AG09319 (cell line): ENCODE measurements at places on chromosomes 12 and 14.

DNA sequence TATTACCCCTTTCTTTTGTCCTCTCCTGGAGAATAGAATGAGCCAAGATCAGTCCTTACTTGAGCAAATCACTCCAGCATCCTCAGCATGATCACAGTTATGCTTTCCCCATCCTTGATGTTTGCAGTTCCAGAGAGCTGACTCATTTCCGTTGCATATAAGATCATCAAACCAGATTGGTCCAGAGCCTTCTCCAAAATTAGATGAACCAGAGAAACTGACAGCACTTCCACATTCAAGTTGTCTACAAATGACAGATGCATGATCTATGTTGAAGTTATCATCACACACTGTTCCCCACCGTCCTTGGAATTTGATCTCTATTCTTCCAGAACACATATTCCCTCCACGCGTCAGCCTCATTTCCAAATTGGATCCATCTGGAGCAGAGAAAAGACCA, 4.8 kb downstream of the CD163 start:
- DNase-seq = peak; percentile 50

DNA sequence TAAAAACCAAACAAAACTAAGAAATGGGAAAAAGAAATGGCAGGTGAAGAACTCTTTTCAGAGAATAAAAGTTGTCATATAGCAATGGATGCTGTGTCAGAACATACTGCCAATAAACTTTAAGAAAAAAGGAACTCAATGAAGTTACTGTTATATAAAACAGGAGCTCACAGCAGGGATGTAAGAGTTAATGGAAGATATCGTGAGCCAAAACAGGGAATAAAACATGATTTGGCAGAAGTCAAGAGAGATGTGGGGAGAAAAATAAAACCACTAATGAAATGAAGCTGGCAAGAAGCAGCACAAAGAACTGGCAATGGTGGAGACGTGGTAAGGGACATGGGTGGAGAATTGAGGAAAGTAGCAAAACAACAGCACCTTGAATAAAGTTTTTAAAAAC, 61.0 kb downstream of the TAOK3 start:
- no peak for DNase-seq

GRCh38 chr12:46499226-46499625, 126.7 kb upstream of the SLC38A2 start:
- DNase-seq = no peak

- DNase-seq = no peak
Observed at GRCh38 chr12:114851981-114852380, 168.0 kb upstream of the TBX3 start.

DNA sequence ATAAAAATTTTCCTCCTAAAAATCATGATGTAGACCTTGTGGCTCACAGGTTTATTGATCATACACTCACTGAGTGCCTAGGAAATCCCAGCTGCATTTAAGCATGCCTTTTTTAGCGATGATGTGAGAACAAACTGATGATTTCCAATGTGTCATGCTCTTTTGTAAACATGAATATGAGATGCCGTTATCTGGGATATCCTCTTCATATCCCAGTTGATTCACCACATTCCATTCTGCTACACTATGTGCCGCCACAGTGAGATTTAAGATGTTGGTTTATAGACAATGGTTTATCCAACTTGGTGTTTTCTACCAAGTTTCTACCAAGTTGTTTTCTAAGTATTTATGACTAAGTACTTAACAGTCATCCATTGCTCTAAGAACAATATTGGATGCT, 5.2 kb downstream of the OR4E1 start:
- DNase-seq = no peak

GRCh38 chr14:56342494-56342942, 224.3 kb downstream of the PELI2 start:
- DNase-seq = no peak

DNA sequence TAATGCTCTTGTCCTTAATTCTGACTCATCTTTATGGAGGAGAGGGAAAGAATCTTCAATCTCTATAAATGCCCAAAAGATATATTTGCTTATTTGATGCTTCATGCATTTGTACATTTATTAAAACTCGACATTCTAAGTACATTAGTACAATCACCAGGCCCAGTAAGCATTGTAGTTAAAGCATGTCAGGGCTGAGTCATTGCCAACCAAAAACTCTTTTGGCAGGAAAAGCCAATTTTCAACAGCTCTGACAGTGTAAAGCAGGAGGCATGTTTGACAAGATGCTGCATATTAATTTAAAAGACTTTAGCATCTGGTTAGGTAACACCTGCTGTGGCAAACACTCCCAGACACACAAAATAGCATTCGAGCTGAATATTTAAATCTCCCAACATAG, 290.9 kb downstream of the PPFIA2 start:
- no peak for DNase-seq

- DNase-seq = no peak
Observed at GRCh38 chr12:2317772-2318171, 265.0 kb downstream of the CACNA1C start.

- no peak for DNase-seq
Observed at GRCh38 chr12:47814539-47815170, 5.0 kb downstream of the HDAC7 start.

DNA sequence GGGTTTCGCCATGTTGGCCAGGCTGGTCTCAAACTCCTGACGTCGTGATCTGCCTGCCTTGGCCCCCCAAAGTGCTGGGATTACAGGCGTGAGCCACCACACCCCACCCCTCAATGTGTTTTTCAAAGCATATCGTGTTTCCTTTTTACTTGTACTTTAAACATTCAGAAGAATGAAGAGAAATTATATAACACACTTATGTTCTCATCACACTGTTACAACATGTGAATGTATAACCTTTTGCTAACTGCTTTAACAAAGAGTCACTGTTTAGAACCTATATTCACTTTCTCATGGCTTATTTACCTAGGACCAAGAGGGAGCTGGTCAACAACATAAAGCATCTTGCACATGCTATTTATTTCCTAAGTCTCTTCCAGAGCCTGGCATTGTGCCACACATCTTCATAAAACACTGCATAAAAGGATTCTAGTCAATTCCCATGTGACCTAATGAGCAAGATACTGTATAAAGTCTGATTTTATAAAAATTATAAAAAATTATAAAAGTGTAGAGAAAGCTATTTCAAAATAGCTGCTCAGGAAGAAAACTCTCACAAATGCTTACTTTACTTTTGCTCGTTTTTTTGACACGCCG, 16.0 kb upstream of the ACTR6 start:
- DNase-seq = no peak

DNA sequence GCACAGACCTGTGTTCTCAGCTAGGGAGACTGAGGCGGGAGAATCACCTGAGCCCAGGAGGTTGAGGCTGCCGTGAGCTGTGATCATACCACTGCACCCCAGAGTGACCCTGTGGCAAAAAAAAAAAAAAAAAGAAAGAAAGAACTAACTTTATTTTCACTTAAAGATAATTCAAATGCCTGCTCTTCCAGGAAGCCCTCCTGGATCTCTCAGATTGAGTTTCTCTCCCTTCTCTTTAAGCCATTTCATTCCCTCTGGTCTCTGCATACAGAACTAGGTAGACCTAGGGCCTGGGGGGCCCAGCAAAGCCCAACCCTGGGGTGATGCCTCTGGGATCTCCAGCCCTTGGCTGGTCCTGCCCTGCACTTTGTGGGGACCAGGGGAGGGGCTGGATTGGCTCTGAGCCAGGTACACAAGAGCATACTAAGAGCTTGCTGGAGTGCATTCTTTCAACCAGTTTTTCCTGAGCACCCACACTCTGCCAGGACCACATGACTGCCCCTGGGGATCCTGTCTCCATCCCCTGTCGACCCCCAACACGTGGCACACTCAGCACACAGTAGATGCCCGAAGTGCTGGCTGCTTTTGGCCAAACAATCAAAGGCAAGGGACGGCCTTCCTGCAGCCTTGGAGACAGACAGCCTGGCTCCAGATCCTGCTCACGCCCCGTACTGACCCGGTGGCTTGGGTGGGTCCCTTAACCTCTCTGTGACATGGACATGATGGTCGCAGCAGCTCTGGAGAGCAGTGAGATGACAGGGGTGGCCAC, 52.7 kb downstream of the CYP46A1 start:
- no peak for DNase-seq

- DNase-seq = no peak
Observed at GRCh38 chr12:97552410-97553121, 90.0 kb downstream of the RMST start.

DNA sequence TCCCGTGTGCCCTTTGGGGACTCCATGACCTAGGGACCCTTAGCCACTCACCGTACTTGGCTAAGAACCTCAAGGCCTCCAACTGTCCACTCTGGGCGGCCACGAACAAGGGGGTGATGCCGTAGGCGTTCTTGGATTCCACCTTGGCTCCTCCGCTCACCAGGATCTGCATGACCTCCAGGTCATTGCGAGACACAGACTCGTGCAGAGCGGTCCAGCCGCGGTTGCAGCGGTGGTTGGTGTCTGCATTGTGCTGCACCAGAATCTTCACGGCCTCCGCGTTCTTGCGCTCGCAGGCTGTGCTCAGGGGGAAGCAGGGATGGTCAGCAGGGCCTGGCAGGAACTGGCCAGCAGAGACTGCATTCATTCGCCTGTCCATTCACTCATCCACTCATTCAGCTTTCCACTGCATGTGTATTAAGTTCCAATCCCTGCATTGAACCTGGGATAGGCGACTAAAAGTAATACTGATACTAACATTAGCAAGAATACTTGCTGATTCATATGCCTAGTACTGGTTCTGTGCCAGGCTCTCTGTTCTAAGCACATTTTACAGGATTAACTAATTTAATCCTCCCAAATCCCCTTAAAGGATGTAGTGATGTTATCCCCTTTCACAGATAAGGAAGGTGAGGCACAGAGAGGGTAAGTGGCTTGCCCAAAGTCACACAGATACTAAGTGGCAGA, 23.9 kb downstream of the FAM181A start:
- DNase-seq = no peak

DNA sequence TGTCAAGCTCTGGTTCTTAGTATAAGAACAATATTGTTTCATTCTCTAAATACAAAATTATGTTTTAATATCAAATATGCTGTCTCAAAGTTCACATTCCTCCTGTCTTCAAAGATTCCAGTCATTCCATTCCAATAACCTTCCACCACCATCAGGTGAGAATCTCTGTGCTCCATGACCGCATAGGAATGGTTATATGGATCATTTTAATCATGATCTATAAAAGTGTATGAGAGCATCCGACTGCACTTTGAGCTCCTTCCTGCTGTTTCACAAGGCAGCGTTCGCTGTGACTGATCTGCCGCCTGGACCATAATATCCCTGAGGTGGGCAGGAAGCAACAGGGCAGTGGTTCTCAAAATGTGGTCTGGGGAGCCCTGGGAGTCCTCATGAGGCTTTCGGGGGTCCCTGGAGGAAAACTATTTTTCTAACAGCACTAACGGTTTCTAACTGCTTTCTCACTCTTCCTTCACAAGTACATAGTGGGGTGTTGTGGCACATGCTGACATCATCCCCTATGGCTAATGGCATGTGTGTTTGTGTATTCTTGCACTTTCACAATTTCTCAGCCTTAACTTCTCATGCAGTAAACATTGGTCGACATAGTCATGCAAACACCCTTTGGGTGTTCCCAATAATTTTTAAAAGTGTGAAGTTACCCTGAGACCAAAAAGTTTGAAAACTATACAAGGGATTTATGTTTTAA, 137.4 kb downstream of the ANO2 start:
- DNase-seq = no peak

GRCh38 chr12:188910-189621, 24.9 kb downstream of the SLC6A12 start:
- DNase-seq = no peak

- DNase-seq = no peak
Observed at GRCh38 chr12:110733900-110734299, 8.8 kb downstream of the PPP1CC start.

DNA sequence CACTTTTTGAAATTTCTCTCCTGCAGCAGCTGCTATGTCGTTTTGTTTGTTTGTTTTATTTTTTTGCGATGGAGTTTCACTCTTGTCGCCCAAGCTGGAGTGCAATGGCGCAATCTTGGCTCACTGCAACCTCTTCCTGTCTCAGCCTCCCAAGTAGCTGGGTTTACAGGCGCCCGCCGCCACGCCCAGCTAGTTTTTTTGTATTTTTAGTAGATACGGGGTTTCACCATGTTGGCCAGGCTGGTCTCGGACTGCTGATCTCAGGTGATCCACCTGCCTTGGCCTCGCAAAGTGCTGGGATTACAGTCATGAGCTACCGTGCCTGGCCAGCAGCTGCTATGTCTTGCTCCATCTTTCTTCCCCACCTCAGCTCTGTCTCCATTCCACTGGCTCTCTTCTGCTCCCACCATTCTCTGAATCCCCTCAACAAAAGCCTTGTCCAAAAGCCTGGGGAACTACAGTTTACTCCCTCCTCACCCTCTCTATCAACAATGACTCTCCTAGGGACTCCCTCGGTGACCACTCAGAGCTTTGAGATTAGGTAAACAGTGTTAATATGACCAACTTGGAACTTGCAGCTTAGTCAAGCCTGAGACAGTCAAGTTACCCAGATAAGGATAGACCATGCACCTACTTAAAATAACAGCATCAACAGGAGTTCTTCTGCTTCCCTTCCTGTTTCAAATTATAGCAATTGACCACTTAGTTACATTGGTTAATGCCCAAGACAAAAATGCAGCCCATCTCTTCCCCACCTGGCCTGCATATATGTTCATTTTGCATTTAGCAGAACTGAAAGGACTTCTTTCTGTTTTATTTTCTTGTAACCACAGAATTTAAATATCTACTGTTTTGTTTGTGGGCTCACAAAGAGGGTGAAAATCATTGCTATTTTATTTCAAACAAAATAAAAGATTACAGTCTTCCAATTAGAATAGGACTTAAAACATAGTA, 189.0 kb upstream of the AMIGO2 start:
- DNase-seq = no peak

- DNase-seq = peak; percentile 16
Observed at GRCh38 chr12:16165506-16165905, 112.0 kb downstream of the SLC15A5 start.
